ENCODE measurements at places on chromosomes 5 and 9.

DNA sequence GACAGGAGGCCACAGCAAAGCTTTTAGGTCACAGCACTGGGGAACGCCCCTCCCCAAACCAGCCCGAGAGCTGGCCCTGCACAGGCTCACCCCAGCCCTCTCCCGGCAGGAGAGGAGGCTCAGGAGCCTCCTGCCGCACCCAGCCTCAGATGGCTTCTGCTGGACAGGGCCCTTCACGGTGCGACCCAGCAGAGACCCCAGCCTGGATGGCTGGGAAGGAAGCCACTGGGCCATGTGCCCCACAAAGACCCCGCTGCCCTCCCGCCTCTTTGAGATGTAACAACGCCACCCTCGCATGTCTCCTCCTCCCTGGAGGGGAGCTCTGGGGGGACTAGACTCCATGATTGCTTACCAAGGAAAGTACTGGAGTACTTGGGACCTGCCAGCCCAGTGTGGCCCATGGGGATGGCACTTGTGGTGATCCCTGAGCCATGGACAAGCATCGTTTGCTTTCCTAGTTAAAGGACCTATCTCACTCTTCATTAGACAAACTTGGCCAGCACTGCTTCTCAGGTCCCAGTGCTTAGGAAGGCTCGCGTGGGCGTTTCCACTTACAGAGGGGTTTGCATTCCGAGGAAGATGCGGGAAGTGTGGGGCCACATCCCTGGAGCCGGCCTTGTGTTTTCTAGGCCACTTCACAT, 9.0 kb downstream of the MYMK start:
- DNase-seq = no peak

- no peak for DNase-seq
Measured at GRCh38 chr5:5512543-5512942, 90.1 kb downstream of the ICE1 start.

DNA sequence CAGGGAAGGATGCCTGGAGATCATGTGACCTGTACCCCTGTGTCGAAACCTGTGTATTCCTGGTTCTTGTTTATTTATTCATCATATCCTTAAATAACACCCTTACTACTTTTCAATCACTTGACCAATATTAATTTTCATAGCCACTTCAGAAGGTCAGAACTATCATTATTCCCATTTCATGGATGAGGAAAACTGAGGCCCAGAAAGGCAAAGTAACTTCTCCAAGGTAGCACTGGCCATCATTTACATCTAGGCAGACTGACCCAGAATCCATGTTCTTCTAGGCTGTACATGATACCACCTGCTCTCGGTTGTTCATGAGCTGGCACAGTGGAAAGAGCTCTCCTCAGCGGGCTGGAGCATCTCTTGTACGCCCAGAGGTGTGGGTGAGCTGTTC, 49.4 kb downstream of the KCNIP1 start:
- DNase-seq = no peak

DNA sequence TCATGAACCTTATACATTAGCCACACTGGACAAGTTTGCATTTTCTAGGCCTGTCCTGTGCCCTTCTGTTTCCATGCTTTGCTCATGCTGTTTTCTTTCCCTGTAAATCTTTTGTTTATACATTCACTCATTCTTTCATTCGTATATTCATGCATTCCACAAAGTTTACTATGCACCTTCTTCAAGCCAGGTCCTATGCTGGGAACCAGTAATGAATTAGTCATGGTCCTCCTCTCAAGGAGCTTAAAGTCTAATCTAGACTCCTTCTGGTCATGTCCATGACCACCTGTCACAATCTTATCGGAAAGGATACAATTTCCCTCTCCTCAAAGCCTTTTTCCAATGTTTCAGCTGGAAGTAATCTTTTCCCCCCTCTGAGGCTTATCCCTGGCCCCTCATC, 9.1 kb upstream of the XPA start:
- DNase-seq = no peak
